Calu3 (cell line): ENCODE measurements at places on chromosomes 12 and 14. TPM values are rescaled to one million over a fixed set of nuclear protein-coding genes. Genes with fewer than 3 reads are reported as not detected.

GRCh38 chr12:112962561-112962960 lies 15.8 kb upstream of the OAS2 start:
- no peak for DNase-seq

- no peak for DNase-seq
Measured at GRCh38 chr14:79588398-79588797, 622.9 kb downstream of the DIO2 start.

- DNase-seq = no peak
Measured at GRCh38 chr12:79233341-79233781, 368.8 kb downstream of the SYT1 start.

- no peak for DNase-seq
Measured at GRCh38 chr12:109239179-109239578, 69.9 kb downstream of the FOXN4 start.

GRCh38 chr14:67392123-67392522 lies 19.8 kb downstream of the PLEK2 start:
- DNase-seq = no peak

- DNase-seq = no peak
Measured at GRCh38 chr14:61104358-61104757, 123.3 kb downstream of the SLC38A6 start.

- DNase-seq = no peak
Measured at GRCh38 chr12:113665457-113665856, 193.8 kb upstream of the LHX5 start.

DNA sequence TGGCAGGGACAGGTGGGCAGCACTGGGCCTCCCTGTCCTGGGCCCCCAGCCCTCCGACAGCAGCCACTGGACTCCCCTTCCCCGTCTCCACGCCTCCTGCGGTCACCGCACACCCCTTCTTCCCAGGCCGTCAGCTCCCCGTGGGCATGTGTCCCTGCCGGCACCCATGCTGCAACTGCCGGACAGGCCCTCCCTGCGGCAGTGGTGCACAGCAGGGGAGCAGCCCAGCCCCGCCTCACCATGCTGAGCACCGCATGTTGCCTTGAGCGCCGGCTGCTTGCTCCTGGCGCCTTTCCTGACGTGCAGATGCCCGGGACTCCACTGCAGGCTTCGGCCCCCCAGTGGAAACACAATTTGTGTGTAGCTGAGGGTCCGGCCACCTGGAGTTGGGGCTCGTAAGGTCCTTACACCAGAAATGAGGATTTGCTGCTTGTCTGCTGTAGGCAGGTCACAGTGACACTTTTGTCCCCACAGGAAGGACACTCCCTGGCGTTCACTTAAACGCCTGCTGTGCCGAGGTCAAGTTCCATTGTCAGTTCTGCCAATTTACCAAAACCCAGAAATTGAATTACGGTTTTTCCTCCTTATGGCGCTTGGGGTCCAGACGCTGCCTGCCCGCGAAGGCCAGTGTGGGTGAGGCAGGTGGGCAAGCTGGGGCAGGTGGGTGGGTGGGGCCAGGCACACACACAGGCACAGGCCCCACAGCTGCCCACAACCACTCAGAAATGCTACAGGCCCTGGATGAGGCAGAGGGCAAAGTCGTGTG lies 28.2 kb upstream of the MMP17 start:
- no peak for DNase-seq

GRCh38 chr14:53152184-53152886 lies 788 bp downstream of the DDHD1 start:
- DNase-seq = peak; percentile 30

The FICD gene
- 14.3 and 15.4 TPM in 2 replicates for total RNA-seq

The ERP27 gene
- 0.17 and 2.3 TPM in 2 replicates for total RNA-seq

The DPPA3 gene
- total RNA-seq = not detected in 2 replicates

The KLHDC1 gene
- 0.49 and 0.99 TPM in 2 replicates for total RNA-seq

The FSCB gene
- not detected in 2 replicates for total RNA-seq
